Activated T-cell treated with anti-CD3 and anti-CD28 coated beads for 1 hour (primary cell): ENCODE measurements at places on chromosomes 16 and 17.

DNA sequence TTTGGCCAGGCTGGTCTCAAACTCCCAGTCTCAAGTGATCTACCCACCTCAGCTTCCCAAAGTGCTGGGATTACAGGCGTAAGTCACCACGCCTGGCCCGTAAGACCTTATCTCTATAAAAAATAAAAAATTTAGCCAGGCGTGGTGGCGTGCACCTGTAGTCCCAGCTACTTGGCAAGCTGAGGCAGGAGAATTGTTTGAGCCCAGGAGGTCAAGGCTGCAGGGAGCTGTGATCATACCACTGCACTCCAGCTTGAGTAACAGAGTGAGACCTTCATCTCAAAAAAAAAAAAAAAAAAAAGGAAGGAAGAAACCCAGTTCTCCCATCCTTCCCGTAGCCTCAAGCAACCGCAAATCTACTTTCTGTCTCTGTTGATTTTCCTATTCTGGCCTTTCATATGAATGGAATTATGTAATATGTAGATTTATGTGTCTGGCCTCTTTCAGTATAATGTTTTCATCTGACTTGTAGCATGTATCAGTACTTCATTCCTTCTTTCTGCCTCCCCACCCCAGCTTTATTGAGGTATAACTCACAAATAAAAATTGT lies 11.2 kb downstream of the CASC3 start:
- DNase-seq: no peak

DNA sequence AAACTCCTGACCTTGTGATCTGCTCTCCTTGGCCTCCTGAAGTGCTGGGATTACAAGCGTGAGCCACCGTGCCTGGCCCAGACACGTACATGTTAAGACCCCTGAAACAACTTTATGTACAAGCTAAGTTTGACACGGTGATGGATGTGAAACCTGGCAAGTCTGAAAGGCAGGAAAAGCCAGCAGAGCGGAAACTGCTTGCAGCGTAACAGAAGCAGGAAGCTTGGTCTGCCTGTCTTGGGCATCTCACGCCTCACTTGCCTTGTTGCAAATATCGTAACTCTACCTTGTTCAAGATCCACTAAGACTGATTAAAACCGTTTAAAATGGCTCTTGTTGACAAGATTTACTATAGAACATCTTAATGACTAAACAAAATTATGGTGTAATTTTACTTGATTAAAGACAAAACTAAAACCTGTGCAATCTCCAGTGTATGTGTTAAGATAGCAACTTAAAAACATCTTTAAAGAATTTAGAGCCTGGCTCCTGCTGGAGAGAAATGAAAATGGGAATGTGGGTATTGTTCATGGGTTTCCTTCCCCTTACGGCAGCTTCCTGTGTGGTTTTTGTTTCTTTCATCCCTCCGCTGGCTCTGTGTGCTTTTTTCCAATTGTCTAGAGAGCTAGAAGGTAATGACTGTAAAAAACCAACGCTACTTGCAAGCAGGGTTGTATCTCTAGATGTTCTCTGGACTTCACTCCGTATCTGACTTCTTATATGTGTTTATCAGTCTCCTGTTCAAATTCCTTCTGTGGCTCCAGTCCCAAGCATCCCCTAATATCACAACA lies 477.6 kb downstream of the XYLT1 start:
- DNase-seq: no peak

DNA sequence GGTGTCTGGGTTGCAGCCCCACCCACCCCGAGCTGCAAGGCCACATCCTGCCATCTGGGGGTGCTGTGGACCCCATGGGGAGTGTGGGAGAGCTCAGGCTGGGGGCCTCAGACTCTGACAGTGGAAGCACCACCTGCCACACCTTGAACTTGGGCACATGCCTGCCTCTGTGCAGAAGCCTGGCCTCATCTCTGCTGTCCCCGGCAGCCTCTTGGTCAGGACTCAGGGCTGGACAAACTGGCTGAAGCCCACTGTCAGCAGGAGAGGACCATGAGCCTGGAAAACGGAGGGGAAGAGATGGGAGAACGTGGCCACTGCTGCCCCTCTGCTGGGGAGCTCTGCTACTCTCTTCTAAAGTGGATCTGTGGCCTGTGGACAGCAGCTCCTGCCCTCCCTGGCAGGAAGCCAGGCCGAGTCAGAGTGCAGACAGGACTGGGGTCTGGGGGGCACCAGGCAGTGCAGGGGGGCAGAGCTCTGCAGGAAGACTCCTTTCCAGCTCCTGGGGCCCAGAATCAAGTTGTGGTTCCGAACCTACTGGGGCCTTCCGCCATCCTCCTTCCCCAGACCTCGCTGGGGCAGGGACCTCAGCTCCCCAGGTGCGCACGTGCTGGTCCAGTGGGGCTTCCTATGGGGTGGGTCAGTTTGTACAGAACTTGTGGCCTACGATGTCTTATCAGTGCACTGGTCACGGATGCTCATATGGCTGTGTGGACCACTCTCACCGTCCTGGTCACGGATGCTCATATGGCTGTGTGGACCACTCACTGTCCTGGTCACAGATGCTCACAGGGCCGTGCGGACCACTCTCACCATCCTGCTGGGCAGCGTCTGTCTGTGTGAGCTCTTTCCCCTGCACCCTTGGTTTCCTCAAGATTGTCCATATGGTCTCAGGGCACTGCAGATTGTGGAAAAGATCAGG lies 207.7 kb downstream of the LAT start:
- no peak for DNase-seq

DNA sequence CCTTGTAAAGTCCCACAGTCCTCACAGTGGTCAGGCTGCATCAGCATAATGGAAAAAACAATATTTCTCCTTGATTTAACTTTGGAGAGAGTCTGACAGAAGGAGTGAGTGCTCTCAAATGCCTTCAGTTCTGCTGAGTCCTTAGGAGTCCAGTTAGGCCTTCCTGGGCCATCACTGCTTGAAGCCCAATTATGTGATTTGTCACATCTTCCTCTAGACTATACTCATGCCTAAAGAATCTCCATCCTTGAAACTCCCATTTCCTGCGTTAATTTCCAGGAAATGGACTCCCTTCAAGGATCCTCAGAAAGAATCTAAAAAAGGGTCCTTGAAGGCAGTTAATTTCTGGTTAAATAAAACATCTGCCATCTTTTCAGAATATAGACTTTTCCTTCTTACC lies 52.8 kb downstream of the SLFN5 start:
- DNase-seq: no peak

DNA sequence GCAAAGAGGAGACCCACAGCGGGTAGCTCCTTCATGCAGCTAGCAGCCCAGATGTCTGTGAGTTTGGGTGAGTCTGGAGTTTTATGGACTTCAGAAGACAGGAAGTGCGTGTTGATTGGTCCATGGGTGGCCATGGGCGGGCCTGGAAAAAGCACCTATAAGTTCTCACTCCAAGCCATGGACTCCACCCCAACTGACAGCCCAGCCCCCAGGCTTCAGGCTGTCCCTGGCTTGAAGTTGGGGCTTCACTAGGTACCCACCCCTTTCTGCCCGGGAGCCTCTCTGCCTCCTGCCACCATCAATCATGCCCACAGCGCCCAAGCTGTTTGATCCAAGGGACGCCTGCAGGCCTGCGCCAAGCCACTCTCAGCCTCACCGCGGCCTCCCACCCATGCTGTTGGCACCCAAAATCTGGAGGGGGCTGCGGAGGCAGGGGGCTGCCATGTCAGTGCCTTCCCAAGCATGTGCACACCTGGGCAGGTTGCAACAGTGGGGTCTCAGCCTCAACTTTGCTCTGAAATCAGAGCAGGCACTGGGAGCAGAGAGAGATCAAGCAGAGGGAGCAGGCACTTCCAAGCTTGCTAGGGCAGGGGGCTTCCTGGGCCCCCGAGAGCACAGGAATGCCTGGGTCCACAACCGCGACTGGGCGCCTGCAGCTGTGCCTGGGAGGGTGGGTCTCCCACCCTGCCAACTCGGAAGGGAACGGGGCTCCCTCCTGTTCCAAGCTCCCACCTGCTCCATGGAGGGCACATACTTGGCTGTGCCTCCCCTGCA lies 1503.7 kb downstream of the CDH11 start:
- no peak for DNase-seq

GRCh38 chr17:43840814-43841213 lies 6.2 kb upstream of the CD300LG start:
- DNase-seq: no peak
